B cell (primary cell): ENCODE measurements at places on chromosomes 2 and 18.

DNA sequence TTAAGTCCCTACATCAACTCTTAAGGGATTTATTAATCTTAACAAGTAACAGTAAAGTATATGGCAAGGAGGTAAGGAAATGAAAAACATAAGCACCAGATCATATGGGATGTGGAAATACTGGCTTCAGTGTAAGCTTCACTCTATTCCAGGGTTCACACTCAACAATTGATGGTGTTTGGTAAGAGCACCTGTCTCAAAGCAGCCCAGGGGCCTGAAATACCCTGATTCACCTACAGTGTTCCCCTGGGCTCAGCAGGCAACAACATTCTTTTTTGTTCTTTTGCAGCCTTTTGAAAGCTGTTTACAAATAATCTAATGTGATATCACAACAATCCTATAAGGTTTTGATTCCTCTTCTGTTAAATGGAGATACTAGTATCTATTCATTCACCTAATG is 1.2 kb upstream of the MLPH start:
- DNase-seq: no peak
- H3K27ac ChIP-seq: no peak overlapping the region
- no peaks in the 10 kb centered on the region for H3K36me3 ChIP-seq
- peaks cover 6% of the 10 kb centered on the region for H3K4me1 ChIP-seq
- peaks cover 5% of the 10 kb centered on the region for H3K27me3 ChIP-seq

DNA sequence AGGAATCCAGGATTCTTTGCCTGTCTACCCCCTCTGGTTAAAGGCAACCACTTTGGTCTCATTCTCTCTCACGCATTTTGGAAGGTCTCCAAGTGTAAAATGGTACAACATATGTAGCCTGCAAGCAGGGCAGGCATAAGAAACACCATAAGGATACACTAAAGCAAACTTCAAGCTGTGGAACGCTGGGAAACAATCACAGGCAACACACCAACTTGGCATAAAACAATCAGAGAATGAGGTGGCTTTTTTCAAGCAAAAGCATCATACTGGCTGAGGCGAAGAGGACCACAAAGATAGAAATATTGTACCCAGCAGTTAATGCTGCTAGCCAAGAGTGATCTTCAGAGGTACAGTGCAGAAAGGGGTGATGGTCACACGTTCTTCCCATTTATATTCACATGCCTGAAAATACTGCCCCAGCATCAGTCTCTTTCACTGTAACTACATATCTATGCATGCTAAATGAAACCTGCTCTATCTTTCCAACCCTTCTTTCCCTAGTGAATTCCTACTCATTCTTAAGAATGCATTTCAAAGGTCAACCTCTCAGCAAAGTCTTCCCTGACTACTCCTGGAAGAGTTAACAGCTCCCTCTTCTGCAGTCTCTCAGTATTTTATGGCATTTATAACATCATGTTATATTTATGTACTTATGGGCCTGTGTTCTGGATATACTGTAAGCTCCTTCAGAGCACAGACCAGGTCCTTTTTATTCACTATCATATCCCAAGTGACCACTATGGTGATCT is 71.9 kb upstream of the GALNT5 start:
- no peak overlapping the region for H3K27ac ChIP-seq
- no peaks in the 10 kb centered on the region for H3K4me1 ChIP-seq
- no peaks in the 10 kb centered on the region for H3K36me3 ChIP-seq
- DNase-seq: no peak
- no peak overlapping the region for H3K4me3 ChIP-seq

DNA sequence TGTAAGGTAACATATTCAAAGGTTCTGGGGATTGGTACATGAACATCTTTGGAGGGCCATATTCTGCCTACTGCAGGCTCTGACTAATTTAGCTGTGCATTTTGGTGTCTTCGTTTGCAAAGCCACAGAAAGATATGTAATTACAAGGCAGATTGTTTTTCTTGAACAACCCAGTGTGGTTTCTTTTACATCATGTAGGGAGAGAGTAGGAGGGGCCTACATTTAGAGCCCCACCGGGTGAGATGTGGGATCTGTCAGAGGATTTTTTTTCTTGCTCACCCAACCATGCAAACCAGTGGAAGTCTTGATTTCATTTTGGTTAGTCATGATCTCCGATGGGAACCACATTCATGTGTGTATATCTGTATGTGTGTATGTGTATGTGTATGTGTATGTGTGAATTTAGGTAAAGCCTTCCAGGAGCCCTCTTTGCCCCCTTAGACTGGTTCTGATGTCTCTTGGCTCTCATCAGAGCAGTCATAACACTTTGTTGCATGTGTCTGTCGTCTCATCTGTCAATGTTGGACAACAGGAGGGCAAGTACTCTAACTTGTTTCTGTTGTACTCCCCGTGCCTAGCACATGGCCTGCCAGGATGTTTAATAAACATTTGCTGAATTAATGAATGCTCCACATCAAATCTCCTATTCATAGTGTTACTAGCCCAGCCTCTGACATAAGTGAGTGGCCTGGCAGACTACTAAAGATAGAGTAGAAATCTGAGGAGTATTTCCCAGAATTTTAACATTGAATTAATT is 239.9 kb downstream of the MTX2 start:
- DNase-seq: no peak
- no peaks in the 10 kb centered on the region for H3K27me3 ChIP-seq
- no peaks in the 10 kb centered on the region for H3K36me3 ChIP-seq
- H3K4me1 ChIP-seq: no peaks in the 10 kb centered on the region
- no peak overlapping the region for H3K4me3 ChIP-seq
- no peak overlapping the region for H3K27ac ChIP-seq

GRCh38 chr2:234620018-234620417 is 123.1 kb upstream of the ARL4C start:
- DNase-seq: no peak
- H3K36me3 ChIP-seq: no peaks in the 10 kb centered on the region
- H3K4me3 ChIP-seq: no peak overlapping the region

- no peak overlapping the region for H3K27ac ChIP-seq
- H3K27me3 ChIP-seq: no peaks in the 10 kb centered on the region
- DNase-seq: peak; percentile 47
- H3K4me3 ChIP-seq: no peak overlapping the region
- H3K36me3 ChIP-seq: no peaks in the 10 kb centered on the region
These were observed 107.6 kb upstream of the CYRIA start for GRCh38 chr2:16773080-16773713.

DNA sequence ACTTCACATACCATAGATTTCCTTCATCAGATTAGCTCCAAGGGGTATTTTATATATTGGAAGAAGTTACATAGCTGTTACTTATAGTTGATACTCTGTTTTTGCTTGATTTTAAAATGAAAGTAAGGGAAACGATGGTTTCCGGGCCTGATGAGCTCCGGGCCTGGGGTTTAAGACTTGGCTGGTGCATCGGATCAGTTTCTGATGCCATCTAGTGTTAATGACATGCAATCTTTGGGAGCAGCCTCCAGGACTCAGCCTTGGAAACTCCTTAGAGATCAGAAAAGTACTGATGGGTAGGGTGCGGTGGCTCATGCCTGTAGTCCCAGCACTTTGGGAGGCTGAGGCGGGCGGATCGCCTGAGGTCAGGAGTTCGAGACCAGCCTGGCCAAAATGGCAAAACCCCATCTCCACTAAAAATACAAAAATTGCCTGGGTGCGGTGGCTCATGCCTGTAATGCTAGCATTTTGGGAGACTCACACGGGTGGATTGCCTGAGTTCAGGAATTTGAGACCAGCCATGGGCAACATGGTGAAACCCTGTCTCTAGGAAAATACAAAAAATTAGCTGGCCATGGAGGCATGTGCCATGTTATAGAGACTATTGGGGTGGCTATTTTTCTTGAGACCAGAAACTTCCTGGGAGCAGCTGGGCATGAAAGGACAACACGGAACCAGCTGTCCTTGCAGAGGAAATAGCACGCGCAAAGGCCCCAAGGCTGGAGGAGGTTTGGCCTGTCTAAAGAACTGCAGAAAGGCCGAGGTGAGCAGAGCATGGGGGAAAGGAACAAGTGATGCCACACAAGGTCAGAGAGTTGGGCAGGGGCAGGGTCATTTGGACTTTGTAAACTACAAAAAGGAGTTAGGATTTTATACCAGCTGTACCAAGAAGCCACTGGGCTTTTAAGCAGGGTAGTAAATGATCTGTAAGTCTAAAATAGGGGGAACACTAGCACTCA is 46.9 kb upstream of the CNOT11 start:
- H3K27ac ChIP-seq: no peak overlapping the region
- no peaks in the 10 kb centered on the region for H3K4me1 ChIP-seq
- H3K36me3 ChIP-seq: no peaks in the 10 kb centered on the region
- peak; percentile 54 for DNase-seq
- no peaks in the 10 kb centered on the region for H3K27me3 ChIP-seq
- no peak overlapping the region for H3K4me3 ChIP-seq

GRCh38 chr18:30481871-30482270 is 560.7 kb downstream of the DSC3 start:
- no peaks in the 10 kb centered on the region for H3K27me3 ChIP-seq

- H3K4me3 ChIP-seq: no peak overlapping the region
- H3K27me3 ChIP-seq: no peaks in the 10 kb centered on the region
- H3K36me3 ChIP-seq: no peaks in the 10 kb centered on the region
- H3K4me1 ChIP-seq: no peaks in the 10 kb centered on the region
These were observed 113.5 kb downstream of the CCDC178 start for GRCh38 chr18:33326975-33327374.

DNA sequence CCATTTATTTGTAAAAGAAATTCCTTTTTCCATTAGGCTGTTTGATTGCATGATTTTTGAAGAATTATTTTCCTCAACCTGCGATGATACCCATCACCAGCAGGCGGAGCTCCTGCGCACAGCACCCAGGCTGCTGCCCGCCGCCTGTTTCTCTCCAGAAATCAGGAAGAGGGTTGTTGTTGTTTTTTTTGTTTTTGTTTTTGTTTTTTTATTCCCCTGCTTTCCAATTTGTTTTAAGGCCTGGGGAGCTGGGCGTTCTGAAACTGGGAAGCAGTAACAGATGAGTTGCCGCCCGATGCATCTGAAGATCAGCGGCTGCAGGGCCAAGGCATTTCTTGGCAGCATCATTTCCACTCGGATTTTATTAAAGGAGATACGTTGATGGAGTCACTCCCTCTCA is 132.1 kb downstream of the MBP start:
- H3K36me3 ChIP-seq: no peaks in the 10 kb centered on the region
- no peak overlapping the region for H3K27ac ChIP-seq
- H3K4me3 ChIP-seq: no peak overlapping the region
- H3K27me3 ChIP-seq: no peaks in the 10 kb centered on the region
- DNase-seq: peak; percentile 70

- H3K27ac ChIP-seq: no peak overlapping the region
- no peak for DNase-seq
- no peaks in the 10 kb centered on the region for H3K36me3 ChIP-seq
- no peak overlapping the region for H3K4me3 ChIP-seq
These were observed 9.8 kb upstream of the ZNF512 start for GRCh38 chr2:27572998-27573429.

DNA sequence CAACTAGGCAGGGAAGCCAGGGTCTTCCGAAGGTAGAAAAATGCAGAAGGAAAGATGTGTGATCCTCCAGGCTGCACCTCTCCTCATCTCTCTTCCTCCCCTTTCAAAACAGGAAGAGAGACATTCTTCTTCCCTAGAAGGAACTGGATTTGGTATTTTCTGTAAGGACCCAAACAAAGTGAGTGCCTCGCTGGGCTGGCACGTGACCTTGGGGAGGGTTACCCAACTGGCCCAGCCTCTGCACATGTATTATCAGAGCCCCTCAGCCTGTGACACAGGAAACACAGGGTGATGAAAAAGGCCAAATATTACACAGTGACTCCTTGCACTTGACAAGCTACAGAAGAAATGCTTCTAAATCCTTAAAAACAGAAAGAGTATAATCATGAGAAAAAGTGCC is 2.3 kb downstream of the HJURP start:
- no peak overlapping the region for H3K4me3 ChIP-seq
- no peaks in the 10 kb centered on the region for H3K27me3 ChIP-seq
- H3K27ac ChIP-seq: no peak overlapping the region
- no peak for DNase-seq
- H3K36me3 ChIP-seq: no peaks in the 10 kb centered on the region

- no peaks in the 10 kb centered on the region for H3K4me1 ChIP-seq
- H3K27me3 ChIP-seq: no peaks in the 10 kb centered on the region
- no peaks in the 10 kb centered on the region for H3K36me3 ChIP-seq
These were observed 11.9 kb downstream of the MAL start for GRCh38 chr2:95037384-95037839.

GRCh38 chr18:79934311-79935097 is 16.9 kb downstream of the SLC66A2 start:
- H3K27me3 ChIP-seq: no peaks in the 10 kb centered on the region
- no peak for DNase-seq
- no peaks in the 10 kb centered on the region for H3K4me1 ChIP-seq
- H3K4me3 ChIP-seq: no peak overlapping the region

GRCh38 chr18:48669991-48670750 is 131.3 kb downstream of the CTIF start:
- H3K4me1 ChIP-seq: peaks cover 4% of the 10 kb centered on the region
- H3K4me3 ChIP-seq: no peak overlapping the region
- H3K27me3 ChIP-seq: no peaks in the 10 kb centered on the region
- no peak for DNase-seq
- H3K27ac ChIP-seq: no peak overlapping the region

DNA sequence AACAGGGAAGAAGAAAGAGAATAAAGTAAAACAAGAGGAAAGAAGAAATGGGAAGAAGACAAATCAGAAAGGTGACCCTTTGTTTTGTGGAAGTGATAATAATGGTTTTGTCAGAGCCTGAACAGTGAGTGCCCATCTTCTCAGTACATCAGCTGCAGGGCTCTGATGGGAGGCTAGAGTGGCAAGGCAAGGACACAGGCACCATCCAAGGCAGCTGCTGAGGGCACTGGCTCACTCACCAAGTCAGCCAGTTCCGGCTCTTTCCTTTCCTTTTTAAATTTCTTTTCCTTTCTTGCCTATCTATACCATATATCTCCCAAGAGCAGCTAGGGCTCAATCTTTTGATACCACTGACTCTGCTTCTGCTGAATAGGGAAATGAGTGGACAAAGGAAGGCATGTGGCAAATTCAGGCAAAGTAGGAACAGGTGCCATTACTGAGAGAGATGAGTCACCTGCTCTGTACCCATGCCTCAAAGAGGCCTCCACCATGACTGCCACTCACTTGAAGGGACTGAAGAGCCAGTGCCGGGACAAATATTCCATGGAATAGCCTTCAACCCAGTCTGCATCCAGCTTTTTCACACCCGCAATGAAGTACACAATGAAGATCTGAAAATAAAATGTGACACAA is 6.2 kb downstream of the GGCX start:
- peaks cover 60% of the 10 kb centered on the region for H3K36me3 ChIP-seq
- DNase-seq: no peak
- no peaks in the 10 kb centered on the region for H3K27me3 ChIP-seq
- peaks cover 6% of the 10 kb centered on the region for H3K4me1 ChIP-seq
- H3K4me3 ChIP-seq: no peak overlapping the region
- no peak overlapping the region for H3K27ac ChIP-seq

DNA sequence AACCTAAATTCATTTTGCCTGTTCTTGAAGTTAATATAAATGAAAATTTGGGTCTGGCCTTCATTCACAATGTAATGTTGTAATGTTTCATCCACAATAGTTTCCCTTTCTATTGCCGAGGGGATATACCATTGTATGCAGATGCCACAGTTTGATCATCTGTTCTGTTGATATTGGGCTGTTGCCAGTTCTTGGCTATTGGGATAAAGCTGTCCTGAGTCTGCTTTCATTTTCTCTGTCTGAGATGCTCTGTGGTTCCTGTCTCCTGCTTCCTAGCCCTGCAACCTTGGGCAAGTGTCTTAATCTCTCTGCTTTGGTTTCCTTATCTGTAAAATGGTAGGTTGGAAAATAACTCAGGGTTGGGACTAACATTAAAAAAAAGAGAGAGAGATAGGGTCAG is 25.2 kb downstream of the B3GNT2 start:
- H3K4me3 ChIP-seq: no peak overlapping the region
- DNase-seq: no peak
- no peaks in the 10 kb centered on the region for H3K27me3 ChIP-seq
- no peak overlapping the region for H3K27ac ChIP-seq
